ENCODE measurements at places on chromosomes 7 and 10.

DNA sequence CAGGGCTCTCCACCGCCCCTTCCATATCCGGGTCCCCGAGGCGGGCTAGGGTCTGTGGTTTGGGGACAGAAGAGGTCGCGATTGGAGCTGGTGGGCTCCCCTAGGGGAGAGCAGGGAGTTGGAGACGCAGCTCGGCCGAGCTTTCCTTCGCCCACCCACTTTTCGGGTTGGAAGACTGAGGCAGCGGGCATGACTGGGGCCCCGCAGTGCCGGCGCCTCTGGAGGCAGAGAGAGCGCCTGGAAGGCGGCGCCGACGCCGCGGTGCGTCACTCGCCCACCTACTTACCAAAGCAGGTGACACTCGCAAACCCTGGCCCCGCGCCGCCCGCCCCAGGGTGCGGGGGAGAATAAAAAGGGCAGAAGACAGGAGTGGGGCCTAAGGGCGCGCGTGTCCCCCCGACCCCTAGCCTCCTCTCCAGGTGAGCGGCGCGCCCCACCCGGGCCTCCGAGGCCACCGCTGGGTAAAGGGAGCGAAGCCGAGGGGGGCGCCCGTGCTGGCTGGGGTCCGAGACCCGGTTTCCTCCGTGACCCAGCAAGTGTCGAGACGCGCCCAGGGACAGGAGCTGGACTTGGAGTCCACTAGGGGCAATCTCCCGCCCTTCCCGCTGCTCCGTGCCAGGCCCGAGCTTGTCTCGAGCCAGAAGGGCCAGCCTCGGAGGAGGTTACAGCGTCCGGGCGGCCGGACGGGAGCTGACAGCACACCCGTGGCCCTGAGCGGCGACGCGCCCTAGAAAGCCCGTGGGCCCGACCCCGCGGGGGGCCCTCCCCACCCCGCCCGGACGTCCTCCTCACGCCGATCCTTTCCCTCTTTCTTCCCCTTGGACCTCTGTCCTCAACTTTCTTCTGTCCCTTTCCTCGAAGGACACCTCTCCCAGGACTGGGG, 34.4 kb upstream of the GRID1 start:
- peak; percentile 65 for DNase-seq

DNA sequence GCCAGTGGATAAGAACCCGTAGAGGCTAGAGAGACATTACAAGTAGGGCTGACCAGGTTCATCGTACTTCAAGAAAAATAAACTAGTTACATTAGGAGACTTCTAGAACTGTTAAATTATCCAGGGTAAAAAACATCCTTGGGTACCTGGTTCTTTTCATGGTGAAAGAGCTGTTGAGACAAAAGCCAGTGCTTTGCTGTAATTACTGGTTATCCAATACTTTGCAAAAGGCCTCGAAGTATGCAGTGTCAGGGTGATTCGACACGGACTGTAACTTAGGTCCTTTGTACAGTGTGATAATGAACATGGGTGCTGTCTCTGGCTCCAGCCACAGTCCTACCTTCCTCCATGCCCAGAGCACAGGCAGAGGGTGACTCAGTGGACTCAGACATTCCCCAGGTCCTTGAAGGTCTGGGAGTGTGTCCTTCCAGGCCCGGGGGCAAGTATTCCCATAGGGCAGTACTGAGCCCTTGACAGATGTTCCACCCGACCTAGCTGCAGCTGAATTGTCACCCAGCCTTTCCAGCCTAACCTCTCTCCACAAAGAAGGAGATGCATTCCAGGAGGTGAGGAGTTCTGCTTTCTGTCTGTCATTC, 123.6 kb upstream of the TMEM72 start:
- no peak for DNase-seq

DNA sequence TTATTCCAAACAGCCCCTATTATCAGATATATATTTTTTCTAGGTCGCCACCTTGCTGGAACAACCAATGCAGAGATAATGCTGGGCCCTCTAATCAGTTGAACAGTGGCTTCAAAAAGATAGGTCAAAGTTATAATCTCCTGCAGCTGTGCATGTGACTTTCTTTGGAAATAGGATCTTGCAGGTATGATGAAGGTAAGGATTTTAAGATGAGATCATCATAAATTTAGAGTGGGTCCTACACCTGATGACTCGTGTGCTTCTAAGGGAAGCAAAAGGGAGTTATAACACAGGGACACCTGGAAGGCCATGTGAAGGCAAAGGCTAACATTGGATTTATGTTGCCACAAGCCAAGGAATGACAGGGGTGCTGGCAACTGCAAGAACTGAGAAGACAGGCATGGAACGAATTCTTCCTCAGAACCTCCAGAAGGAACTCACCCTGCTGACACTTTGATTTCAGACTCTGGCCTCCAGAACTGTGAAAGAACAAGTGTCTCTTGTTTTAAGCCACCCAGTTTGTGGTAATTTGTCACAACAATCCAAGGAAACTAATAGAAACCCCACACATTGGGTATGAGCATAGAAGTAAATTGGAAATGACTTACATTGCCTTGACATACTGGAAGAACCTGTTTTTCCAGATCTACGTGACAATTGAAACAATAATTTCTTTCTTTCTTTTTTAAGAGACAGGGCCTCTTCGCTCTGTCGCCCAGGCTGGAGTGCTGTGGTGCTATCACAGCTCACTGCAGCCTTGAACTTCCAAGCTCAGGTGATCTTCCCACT, 34.4 kb downstream of the CCDC71L start:
- DNase-seq = no peak

- no peak for DNase-seq
These were observed 72.3 kb downstream of the ELMO1 start for GRCh38 chr7:37376386-37376785.

DNA sequence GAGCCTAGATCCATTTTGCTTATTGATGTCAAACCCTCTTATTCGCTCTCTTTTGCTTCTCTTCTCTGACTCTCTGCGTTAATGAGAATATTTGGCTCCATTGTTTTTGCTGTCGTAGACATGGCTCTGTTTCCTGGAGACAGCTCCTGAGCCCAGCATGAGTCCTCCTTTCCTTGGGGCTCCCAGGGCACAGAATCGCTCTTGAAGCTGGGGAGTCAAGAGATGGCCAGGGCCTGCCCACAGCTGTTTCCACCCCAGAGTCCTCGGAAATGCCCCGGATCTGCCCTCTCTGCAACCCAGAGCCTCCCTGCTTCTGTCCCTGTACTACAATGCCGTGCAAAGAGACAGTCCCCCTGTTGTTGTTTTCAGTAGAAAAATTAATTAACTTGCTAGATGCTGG, 566.7 kb upstream of the FOXK1 start:
- no peak for DNase-seq

GRCh38 chr10:126924915-126925300, 19.7 kb downstream of the DOCK1 start:
- no peak for DNase-seq

GRCh38 chr7:153393666-153394065, 634.1 kb downstream of the ACTR3B start:
- DNase-seq = no peak

DNA sequence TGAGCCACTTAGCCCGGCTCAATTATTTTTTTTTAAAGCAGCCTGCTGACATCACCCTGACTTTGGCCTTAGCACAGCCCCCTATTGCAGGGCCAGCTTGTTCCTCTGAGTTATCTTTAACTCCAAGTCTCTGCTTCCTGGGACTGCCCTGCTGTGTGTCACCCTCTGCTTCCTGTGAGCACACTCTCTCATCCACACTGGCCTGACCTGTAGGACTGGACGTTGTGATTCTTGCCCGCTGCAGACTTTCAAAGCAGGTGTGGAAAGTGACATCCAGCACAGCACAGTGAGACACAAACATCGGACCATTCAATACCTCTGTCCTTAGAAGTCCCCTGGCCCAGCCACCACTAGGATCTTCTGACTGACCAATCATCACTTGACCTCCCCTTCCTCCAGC, 26.4 kb upstream of the HSPA12A start:
- no peak for DNase-seq

GRCh38 chr7:42689626-42690025, 222.2 kb downstream of the C7orf25 start:
- no peak for DNase-seq

- no peak for DNase-seq
These were observed 542.7 kb downstream of the LRMDA start for GRCh38 chr10:75974080-75974479.

- no peak for DNase-seq
These were observed 98.1 kb upstream of the RSU1 start for GRCh38 chr10:16915300-16915699.

DNA sequence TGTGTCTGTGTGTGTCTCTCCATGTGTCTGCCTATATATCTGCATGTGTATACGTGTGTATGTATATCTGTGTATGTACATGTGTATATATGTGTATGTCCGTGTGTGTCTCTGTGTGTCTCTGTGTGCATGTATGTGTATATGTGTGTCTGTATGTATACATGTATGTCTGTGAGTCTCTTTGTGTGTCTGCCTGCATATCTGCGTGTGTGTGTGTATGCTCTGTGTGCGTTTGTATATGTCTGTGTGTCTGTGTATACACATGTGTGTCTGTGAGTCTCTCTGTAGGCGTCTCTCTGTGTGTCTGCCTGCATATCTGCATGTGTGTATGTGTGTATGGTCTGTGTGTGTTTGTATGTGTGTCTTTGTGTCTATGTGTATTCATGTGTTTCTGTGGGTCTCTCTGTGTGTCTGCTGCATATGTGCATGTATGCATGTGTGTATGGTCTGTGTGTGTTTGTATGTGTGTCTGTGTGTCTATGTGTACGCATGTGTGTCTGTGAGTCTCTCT, 23.7 kb upstream of the KLF6 start:
- no peak for DNase-seq

- DNase-seq = no peak
These were observed 36.0 kb upstream of the SVIL start for GRCh38 chr10:29670761-29671160.

GRCh38 chr10:12980102-12980661, 21.3 kb downstream of the CCDC3 start:
- DNase-seq = no peak

DNA sequence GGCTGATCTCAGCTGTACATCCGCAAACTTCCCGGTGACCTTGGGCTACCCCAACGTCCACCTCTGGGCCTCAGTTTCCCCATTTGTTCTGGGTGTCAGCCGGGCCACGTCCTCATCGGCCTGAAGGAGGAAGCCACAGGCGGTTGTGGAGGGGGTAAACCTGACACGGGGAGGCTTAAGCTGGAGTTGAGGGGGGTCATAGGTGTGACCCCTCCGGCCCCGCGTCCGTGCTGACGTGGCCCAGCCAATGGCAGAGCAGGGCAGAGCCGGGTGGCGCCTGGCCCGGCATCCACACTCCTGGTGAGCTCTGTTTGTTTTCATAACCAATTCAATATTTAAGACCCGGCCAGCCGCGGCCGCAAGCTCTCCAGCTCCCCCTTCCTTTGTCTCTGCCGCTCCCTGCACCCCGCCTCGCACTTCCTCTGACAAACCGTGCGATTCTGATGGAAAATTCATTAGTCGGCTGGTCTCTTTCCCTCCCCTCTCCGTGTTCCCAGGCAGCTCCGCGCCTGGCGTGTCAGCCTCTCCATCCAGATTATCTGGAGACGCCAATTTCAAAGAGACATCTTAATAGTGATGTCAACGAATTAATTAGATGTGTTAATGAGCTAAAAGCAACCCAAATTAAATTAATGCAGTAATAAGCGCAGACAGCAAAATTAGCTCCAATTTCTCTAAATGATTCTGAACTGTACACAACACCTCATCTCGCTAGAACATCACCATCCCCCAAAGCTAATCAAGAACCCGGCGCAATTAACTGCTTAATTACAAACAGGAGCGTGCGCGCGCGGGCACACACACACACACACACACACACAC, 55.4 kb downstream of the MICALL2 start:
- DNase-seq = no peak

GRCh38 chr10:83346266-83346910, 792.9 kb upstream of the GHITM start:
- no peak for DNase-seq

GRCh38 chr7:23347033-23347681, 48.0 kb downstream of the MALSU1 start:
- DNase-seq = no peak

- DNase-seq = peak; percentile 50
These were observed 2.9 kb downstream of the KLF6 start for GRCh38 chr10:3782146-3782450.
